GOT3 (cell line): ENCODE measurements at places on chromosomes 6 and 20.

GRCh38 chr6:149779644-149779963 lies 30.1 kb downstream of the PCMT1 start:
- no peak for DNase-seq

GRCh38 chr6:8958894-8959511 lies 523.7 kb upstream of the SLC35B3 start:
- DNase-seq: no peak

DNA sequence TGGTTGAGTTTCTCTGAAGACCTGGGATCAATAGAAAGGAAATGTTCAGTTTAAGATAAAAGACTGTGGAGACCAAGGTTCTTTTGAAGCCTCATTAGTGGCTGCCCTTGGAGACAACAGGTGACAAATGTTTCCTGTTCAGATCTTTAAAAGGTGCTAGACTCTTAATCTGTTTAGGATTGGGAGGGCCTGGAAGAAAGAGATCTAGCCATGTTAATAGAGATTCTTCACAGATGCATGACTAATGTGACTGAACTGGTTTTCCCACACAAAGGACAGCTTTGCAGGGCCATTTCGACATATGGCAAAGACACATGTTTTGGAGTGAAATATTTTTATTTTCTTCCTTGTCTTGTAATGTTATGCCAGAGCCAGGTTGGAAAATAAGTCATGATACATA lies 82.2 kb downstream of the WDR27 start:
- no peak for DNase-seq

- DNase-seq: no peak
Measured at GRCh38 chr20:8361006-8361652, 229.1 kb downstream of the PLCB1 start.

GRCh38 chr20:40512994-40513393 lies 176.0 kb downstream of the MAFB start:
- no peak for DNase-seq

DNA sequence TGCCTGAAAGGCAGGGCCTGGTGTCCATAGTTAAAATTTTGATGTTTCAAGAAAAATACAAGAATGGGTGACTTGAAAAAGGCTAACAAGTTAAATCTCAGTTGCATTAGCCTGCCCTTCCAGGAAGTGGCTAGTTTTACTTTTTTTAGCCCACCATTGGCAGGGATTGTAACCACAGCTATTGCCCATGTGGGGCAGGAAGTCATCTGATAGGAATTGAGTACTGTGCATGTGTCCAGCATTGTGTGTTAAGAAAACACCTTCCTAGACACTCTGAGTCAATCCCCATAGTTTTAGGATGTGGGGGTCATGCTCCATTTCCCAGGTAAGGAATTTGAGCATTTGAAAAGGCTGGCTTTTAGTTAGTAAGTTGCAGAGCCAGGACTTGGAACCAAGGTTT lies 26.9 kb downstream of the LYRM2 start:
- no peak for DNase-seq

GRCh38 chr6:5274231-5274630 lies 12.9 kb downstream of the FARS2 start:
- no peak for DNase-seq
